PC-9 (cell line): ENCODE measurements at places on chromosomes 3 and 15. TPM values are rescaled to one million over a fixed set of nuclear protein-coding genes. Genes with fewer than 3 reads are reported as not detected.

DNA sequence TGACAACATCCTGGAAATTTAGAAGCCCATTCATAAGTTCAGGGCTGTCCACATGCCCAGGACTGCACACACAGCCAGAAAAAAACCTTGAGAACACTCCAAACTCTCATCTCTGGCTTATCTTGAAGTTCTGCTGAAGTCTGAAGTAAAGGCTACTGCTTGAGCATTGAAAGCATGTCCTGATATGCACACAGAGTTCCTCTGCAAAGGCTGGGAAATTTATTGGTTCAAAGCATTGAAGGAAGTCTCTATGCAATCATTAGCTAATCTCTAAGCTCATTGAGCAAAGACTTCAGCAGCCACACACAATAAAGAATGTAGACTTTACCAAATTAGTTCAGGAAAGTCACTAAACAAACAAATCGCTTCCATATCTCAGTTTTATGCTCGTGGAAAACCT lies 162.0 kb upstream of the STT3B start:
- no peaks in the 10 kb centered on the region for H3K27me3 ChIP-seq
- H3K27ac ChIP-seq = peak overlapping the region; percentile 47
- peaks cover 16% of the 10 kb centered on the region for H3K4me1 ChIP-seq

GRCh38 chr3:36784138-36784635 lies 19.8 kb upstream of the DCLK3 start:
- no peak overlapping the region for H3K27ac ChIP-seq
- H3K4me1 ChIP-seq = no peaks in the 10 kb centered on the region
- H3K36me3 ChIP-seq = no peaks in the 10 kb centered on the region
- H3K27me3 ChIP-seq = no peaks in the 10 kb centered on the region

- no peak overlapping the region for H3K4me3 ChIP-seq
- H3K36me3 ChIP-seq = 0 out of 2 replicates have a peak, but pooled peaks cover 3% of the 10 kb centered on the region
- no peak overlapping the region for H3K27ac ChIP-seq
- no peaks in the 10 kb centered on the region for H3K27me3 ChIP-seq
- peaks cover 18% of the 10 kb centered on the region for H3K4me1 ChIP-seq
These were observed 9.2 kb downstream of the SLC25A36 start for GRCh38 chr3:140950863-140951262.

DNA sequence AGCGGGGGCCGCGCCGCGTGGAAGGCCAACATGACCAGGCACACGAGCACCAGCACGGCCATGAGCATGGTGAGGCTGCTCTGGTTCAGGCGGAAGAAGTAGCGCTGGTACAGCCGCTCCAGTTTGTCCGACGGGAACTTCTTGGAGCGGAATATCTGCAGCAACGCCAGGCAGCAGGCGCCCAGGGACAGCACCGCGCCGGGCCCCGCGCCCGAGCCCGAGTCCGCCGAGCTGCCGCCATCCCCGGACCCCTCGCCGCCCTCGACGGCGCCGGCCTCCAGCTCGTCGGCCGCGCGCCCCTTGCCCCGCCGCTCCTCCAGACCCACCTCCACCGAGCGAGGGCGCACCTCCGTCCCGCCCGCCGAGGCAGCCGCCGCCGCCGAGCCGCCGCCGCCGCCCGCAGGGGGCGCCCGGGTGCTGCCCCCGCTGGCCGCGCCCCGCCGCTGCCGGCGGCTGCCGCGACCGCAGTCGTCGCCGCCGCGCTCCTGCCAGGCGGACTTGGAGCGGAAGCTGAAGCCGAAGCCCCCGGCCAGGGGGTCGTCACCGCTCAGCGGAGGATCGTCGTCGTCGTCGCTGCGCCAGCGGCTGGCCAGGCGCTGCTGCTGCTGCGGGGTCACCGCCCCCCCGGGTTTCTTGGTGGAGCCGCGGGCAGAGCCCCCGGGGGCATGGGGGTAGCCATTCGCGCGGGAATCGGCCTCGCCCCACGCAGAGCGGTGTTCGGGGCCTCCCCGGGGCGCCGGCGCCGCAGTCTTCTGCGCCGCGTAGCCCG lies 957 bp downstream of the ADCY5 start:
- no peaks in the 10 kb centered on the region for H3K36me3 ChIP-seq
- no peak for DNase-seq
- H3K27ac ChIP-seq = no peak overlapping the region
- 0 out of 2 replicates have a peak, but pooled peaks cover 8% of the 10 kb centered on the region for H3K4me1 ChIP-seq

DNA sequence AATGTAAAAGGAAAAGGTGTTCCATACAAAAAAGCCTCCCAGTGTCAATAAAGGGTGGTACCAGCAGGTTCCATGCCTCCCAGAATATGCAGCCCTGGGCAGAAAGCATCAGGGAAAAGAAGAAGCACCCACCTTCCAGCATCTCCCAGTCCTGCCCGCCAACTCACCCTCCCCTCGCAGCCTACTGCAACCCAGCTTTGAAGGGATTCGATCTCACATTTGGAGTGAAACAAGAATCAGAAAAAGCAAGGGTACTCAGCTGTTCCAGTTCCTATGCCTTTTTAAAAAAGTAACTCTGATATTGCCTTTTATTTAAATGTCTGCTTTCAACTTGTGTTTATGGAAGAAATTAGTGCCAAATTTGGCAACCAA lies 166.9 kb downstream of the ADAMTS17 start:
- no peaks in the 10 kb centered on the region for H3K27me3 ChIP-seq
- no peak overlapping the region for H3K4me3 ChIP-seq
- no peaks in the 10 kb centered on the region for H3K4me1 ChIP-seq
- no peak overlapping the region for H3K27ac ChIP-seq
- no peaks in the 10 kb centered on the region for H3K36me3 ChIP-seq
- no peak for DNase-seq

- H3K36me3 ChIP-seq = no peaks in the 10 kb centered on the region
- DNase-seq = no peak
- H3K4me3 ChIP-seq = no peak overlapping the region
- no peaks in the 10 kb centered on the region for H3K4me1 ChIP-seq
- H3K27ac ChIP-seq = no peak overlapping the region
These were observed 8.1 kb downstream of the OR5H6 start for GRCh38 chr3:98272126-98272525.

GRCh38 chr3:112074616-112075497 lies 11.3 kb upstream of the C3orf52 start:
- H3K4me3 ChIP-seq = peak overlapping the region; percentile 35; the same call in 1 of the 2 replicates
- DNase-seq = peak; percentile 100
- H3K4me1 ChIP-seq = peaks cover 28% of the 10 kb centered on the region
- no peaks in the 10 kb centered on the region for H3K36me3 ChIP-seq
- H3K27ac ChIP-seq = peak overlapping the region; percentile 78

- H3K4me3 ChIP-seq = no peak overlapping the region
- DNase-seq = no peak
These were observed 57.4 kb downstream of the NPTN start for GRCh38 chr15:73575636-73576247.

DNA sequence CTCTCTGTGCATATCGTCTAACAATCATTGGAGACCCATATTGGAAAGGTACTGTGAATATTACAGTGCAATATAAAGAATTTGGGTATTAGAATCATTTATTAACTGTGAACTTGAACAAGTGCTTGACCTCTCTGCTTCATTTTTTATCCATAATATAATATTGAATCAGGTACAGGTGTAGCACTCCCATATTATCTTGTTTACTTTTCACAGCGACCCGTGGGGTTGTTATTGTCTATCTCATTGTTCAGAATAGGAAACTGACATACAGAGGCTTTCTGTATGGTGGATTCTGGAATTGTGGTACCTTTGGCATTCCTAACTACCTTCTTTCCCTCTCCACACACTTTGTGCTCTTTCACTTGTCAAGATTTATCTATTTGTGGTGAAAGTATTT lies 17.8 kb downstream of the SNRK start:
- H3K4me1 ChIP-seq = no peaks in the 10 kb centered on the region
- no peak overlapping the region for H3K27ac ChIP-seq
- H3K27me3 ChIP-seq = no peaks in the 10 kb centered on the region
- peaks cover 15% of the 10 kb centered on the region for H3K36me3 ChIP-seq

DNA sequence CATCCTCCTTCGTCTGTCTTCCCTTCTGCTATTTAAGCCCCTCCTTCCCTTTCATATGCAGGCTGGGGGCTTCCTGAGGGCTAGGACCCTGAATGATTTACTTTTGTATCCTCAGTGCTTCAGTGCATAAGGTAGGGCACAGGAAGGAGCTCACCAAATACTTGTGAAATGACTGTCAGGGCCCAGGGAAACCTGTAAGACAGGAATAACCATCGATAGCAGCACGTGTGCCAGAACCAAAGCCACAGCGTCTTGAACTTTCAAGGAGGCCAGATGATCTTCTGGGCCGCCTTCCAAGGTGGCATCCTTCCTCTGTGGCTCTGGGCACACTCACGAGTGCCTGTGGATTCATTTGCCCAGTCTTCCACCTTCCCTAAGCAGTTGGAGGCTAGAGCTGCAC lies 3.9 kb downstream of the TMED3 start:
- H3K4me3 ChIP-seq = 0 out of 2 replicates have a peak overlapping the region, but pooled peaks have one; percentile 6
- peak overlapping the region; percentile 59 for H3K27ac ChIP-seq
- peaks cover 35% of the 10 kb centered on the region for H3K4me1 ChIP-seq
- DNase-seq = peak; percentile 73
- H3K27me3 ChIP-seq = no peaks in the 10 kb centered on the region
- H3K36me3 ChIP-seq = peaks cover 32% of the 10 kb centered on the region

GRCh38 chr15:29724026-29724425 lies 98.2 kb downstream of the TJP1 start:
- H3K27ac ChIP-seq = no peak overlapping the region
- no peaks in the 10 kb centered on the region for H3K27me3 ChIP-seq

GRCh38 chr15:47292638-47293190 lies 424.6 kb upstream of the SEMA6D start:
- H3K4me3 ChIP-seq = no peak overlapping the region
- no peaks in the 10 kb centered on the region for H3K4me1 ChIP-seq
- no peaks in the 10 kb centered on the region for H3K36me3 ChIP-seq
- DNase-seq = no peak
- H3K27me3 ChIP-seq = no peaks in the 10 kb centered on the region
- no peak overlapping the region for H3K27ac ChIP-seq

DNA sequence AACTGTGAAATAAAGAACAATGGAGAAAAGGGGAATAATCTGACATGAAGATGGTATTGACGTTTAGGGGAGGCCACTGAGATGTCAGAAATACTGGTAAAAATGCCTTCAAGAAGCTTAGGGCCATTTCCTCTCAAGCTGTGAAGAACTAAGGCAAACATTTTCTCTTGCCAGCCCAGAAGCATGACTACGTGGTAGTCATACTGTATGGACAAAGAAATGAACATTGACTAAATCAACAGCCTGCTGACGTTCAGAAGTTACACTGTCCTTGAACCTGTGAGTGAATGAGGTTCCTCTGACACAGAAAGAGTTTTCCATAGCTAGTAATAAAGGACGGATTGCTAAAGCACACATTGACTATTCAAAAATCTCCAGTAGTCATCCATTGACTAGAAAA lies 121.0 kb downstream of the P3H2 start:
- no peak overlapping the region for H3K4me3 ChIP-seq
- no peak for DNase-seq
- H3K27ac ChIP-seq = no peak overlapping the region
- peaks cover 16% of the 10 kb centered on the region for H3K4me1 ChIP-seq
- no peaks in the 10 kb centered on the region for H3K27me3 ChIP-seq
- H3K36me3 ChIP-seq = no peaks in the 10 kb centered on the region

DNA sequence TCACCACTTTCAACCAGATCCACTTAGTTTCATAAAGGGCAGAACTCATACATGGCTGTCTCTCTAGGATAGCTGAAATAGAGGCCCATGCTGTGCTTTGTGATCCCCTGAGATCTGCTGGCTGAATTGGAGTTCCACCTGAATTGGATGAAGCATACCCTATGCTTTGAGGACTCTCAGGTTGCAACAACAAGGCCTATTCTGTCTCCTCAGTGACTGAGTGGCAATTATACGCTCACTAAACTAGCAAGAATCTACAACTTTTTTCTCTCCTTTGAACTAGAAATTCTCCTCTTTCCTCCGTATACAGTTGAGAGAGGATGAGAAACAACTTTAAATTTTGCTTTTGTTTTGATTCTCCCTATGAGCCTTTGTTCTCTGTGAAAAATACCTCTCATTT lies 348.7 kb downstream of the LSAMP start:
- DNase-seq = no peak
- no peaks in the 10 kb centered on the region for H3K4me1 ChIP-seq
- H3K36me3 ChIP-seq = no peaks in the 10 kb centered on the region
- H3K4me3 ChIP-seq = no peak overlapping the region

DNA sequence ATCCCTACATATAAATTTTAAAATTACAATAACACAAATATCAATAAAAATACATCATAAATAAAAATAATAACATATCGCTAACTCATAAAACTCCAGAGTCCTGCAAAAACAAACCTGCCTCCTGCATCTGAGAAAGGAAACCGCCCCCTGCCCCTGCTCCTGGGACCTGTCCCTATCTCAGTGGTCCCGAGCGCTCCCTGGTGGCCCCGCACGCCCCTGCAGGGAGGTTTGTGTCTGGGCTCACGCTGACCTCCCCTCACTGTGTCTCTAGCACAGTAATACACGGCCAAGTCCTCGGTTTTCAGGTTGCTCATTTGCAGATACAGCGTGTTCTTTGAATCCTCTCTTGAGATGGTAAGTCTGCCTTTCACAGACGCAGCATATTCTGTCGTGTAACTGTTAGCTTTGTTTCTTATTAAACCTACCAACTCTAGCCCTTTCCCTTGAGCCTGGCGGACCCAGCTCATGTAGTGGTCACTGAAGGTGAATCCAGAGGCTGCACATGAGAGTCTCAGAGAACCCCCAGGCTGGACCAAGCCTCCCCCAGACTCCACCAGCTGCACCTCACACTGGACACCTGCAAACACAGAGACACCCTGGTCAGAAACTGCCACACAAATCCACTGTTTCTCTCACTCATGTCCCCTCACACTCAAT lies 554.1 kb downstream of the GOLGA6L6 start:
- peak; percentile 53 for DNase-seq
- no peaks in the 10 kb centered on the region for H3K4me1 ChIP-seq
- no peak overlapping the region for H3K27ac ChIP-seq
- peaks cover 4% of the 10 kb centered on the region; the same call in 1 of the 2 replicates for H3K27me3 ChIP-seq
- no peaks in the 10 kb centered on the region for H3K36me3 ChIP-seq
- H3K4me3 ChIP-seq = no peak overlapping the region

GRCh38 chr15:71758711-71759110 lies 51.6 kb upstream of the NR2E3 start:
- peaks cover 21% of the 10 kb centered on the region for H3K36me3 ChIP-seq
- no peak overlapping the region for H3K4me3 ChIP-seq
- DNase-seq = no peak
- peaks cover 18% of the 10 kb centered on the region for H3K4me1 ChIP-seq
- H3K27me3 ChIP-seq = no peaks in the 10 kb centered on the region
- H3K27ac ChIP-seq = no peak overlapping the region

Gene TTLL3
- 21.7 and 35.8 TPM in 2 replicates for total RNA-seq

Gene TRIM71
- total RNA-seq = not detected in 2 replicates

Gene LINGO1
- total RNA-seq = not detected in 2 replicates

Gene CGNL1
- 0.31 and 0.50 TPM in 2 replicates for total RNA-seq

Gene C3orf49
- not detected in 2 replicates for total RNA-seq

Gene CFAP92
- total RNA-seq = 4.3 and 4.8 TPM in 2 replicates
